ENCODE measurements at places on chromosomes 7 and 10. TPM values are rescaled to one million over a fixed set of nuclear protein-coding genes. Genes with fewer than 3 reads are reported as not detected.

- no peak overlapping the region for H3K27ac ChIP-seq
- no peaks in the 10 kb centered on the region for H3K36me3 ChIP-seq
- H3K4me3 ChIP-seq, result no peak overlapping the region
- DNase-seq, result no peak
- no peaks in the 10 kb centered on the region for H3K4me1 ChIP-seq
These were observed 6.5 kb upstream of the SNX10 start for GRCh38 chr7:26284995-26285632.

GRCh38 chr10:123275136-123275564 lies 120.9 kb downstream of the BUB3 start:
- DNase-seq, result no peak
- H3K27me3 ChIP-seq, result peaks cover 3% of the 10 kb centered on the region
- H3K4me3 ChIP-seq, result no peak overlapping the region
- H3K4me1 ChIP-seq, result no peaks in the 10 kb centered on the region

- H3K27me3 ChIP-seq, result no peaks in the 10 kb centered on the region
- H3K27ac ChIP-seq, result no peak overlapping the region
- no peak overlapping the region for H3K4me3 ChIP-seq
- no peaks in the 10 kb centered on the region for H3K36me3 ChIP-seq
- no peaks in the 10 kb centered on the region for H3K4me1 ChIP-seq
These were observed 31.1 kb downstream of the ADAP1 start for GRCh38 chr7:923108-924041.

DNA sequence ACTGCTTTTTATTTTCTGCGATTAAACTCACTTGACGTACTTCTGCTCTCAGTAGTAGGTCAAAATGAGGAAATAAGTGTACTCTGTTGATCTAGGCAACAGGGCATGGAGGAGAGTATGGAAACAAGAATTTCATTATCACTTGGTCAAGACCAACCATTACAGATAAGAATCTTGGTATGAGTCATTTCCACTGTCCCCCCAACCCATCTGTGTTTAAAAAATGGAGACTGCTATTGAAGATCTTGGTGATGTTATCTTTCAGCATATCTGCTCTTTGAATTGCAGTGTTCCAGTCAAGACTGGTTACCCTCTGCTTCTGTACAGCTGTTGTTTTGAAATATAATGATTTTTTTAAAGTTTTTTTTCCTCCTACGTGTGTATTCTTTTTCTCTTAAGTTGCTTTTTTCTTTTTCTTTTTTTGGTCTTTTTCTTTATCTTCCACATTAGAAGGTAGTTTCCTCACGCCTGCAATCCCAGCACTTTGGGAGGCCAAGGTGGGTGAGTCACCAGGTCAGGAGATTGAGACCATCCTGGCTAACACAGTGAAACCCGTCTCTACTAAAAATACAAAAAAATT lies 11.7 kb downstream of the STAM start:
- H3K36me3 ChIP-seq, result no peaks in the 10 kb centered on the region
- no peak overlapping the region for H3K4me3 ChIP-seq
- H3K27me3 ChIP-seq, result no peaks in the 10 kb centered on the region
- H3K4me1 ChIP-seq, result no peaks in the 10 kb centered on the region
- H3K27ac ChIP-seq, result no peak overlapping the region
- no peak for DNase-seq

DNA sequence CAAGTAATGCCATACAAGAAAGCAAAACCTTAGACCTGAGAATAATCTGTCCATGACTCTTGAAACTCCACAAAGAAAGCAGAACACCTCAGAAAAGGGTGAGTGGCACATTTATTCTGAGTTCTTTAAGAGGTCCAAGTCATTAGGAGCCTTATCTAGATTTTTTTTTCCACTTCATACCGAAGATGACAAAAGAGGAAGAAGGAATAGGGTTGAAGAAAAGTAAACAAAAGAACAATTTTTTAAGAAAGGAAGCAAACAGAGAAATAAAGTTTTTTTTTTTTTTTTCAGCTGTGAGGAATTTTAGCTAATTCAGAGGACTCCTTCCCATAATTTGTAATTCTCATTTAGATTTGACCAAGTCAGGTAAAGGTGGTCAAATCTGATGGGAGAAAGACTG lies 13.1 kb upstream of the MTPN start:
- no peaks in the 10 kb centered on the region for H3K27me3 ChIP-seq
- H3K4me3 ChIP-seq, result no peak overlapping the region
- no peaks in the 10 kb centered on the region for H3K36me3 ChIP-seq
- no peaks in the 10 kb centered on the region for H3K4me1 ChIP-seq
- no peak for DNase-seq

DNA sequence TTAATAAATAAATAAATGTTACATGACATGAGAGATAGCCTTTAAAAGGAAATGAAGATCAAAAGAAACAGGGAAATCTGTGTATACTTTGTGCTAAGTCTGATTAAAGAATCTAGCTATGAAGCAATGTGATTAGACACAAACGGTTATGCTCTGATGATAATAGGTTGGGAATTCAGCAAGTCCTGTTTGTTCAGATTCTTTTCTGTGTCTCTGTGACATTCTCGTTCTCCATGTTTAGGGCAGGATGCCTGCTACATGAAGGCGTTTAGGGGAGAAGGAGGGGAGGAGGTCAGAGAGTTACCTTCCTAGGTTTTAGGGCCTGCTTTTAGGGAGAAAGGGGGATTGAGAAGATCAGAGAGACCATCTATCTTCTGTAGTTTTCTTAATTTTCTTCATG lies 555.3 kb downstream of the DNAJB9 start:
- no peaks in the 10 kb centered on the region for H3K4me1 ChIP-seq
- no peaks in the 10 kb centered on the region for H3K27me3 ChIP-seq
- no peaks in the 10 kb centered on the region for H3K36me3 ChIP-seq
- no peak overlapping the region for H3K27ac ChIP-seq
- no peak overlapping the region for H3K4me3 ChIP-seq

DNA sequence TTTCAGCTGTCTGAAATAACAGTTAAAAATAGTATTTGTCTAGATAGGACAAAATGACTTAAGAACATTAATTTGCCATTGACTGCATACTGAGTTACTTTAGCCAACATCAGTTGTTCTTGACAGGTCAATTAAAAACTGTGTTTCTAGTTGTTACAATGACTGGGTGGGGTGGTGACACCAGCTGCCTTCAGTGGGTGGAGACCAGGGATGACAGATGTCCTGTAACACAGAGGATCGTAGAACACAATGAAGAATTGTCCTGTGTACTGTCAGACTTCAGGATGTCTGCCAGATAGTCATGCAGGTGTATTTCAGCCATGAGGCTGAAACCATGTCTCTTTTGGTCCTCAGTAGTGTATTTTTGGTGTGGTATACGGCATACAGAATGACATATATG lies 24.4 kb downstream of the TRUB1 start:
- no peak overlapping the region for H3K27ac ChIP-seq
- no peaks in the 10 kb centered on the region for H3K27me3 ChIP-seq
- no peaks in the 10 kb centered on the region for H3K36me3 ChIP-seq
- no peak overlapping the region for H3K4me3 ChIP-seq
- H3K4me1 ChIP-seq, result no peaks in the 10 kb centered on the region

GRCh38 chr10:78542521-78542920 lies 508.9 kb downstream of the RPS24 start:
- no peak overlapping the region for H3K27ac ChIP-seq
- H3K27me3 ChIP-seq, result no peaks in the 10 kb centered on the region
- no peaks in the 10 kb centered on the region for H3K4me1 ChIP-seq
- no peak for DNase-seq
- no peak overlapping the region for H3K4me3 ChIP-seq

DNA sequence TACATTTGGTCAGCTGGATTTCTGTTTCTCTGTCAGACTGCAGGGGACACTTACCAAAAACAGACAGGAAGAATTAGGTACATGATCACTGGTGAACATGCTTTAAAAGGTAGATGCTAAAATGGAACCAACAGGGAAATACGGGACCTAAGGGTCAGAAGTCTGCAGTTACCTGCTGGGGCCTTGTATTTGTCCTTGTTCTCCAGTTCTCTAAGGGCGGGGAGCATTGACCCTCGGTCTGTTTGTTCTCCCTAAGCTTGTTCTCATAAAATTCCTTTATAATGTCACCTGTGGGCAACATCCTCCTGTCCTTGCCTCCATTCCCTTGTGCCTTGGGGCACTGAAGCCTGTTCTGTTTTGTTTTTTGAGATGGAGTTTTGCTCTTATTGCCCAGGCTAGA lies 29.8 kb upstream of the MSMB start:
- H3K36me3 ChIP-seq, result no peaks in the 10 kb centered on the region
- H3K4me1 ChIP-seq, result no peaks in the 10 kb centered on the region
- DNase-seq, result no peak
- H3K4me3 ChIP-seq, result no peak overlapping the region

LGI1 gene
- total RNA-seq, result not detected

NUDT13 gene
- 1.9 TPM for total RNA-seq

TET1 gene
- total RNA-seq, result 6.9 TPM

C10orf143 gene
- total RNA-seq, result 6.6 TPM

JCAD gene
- total RNA-seq, result 69.3 TPM

BTBD16 gene
- total RNA-seq, result 0.29 TPM

CHAT gene
- total RNA-seq, result not detected

SFRP4 gene
- 23.7 TPM for total RNA-seq

HHEX gene
- 4.4 TPM for total RNA-seq

All from breast epithelium (tissue), 4 donors.